Midbrain (tissue), 1 donor: ENCODE measurements at places on chromosomes 13 and 19.

DNA sequence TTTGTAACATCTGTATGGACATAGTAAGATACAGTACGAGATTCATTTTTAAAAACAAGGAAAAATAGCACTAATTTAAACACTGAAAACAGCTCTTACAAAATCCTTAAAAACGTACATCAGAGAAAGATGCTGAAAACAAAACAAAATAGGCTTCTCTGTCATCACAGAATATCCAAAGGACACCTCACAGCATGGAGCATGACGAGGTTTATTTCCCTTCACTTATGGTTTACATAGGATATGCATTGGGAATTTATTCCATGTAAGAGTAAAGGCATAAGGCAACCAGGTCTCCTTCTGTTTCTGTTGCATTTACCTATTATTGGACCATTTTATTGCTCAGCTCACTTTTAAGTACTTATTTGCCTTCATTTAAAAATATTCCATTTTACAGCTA lies 3.0 kb downstream of the KCTD12 start:
- no peak for DNase-seq

- no peak for DNase-seq
Observed at GRCh38 chr19:3398900-3399278, 32.5 kb downstream of the NFIC start.

DNA sequence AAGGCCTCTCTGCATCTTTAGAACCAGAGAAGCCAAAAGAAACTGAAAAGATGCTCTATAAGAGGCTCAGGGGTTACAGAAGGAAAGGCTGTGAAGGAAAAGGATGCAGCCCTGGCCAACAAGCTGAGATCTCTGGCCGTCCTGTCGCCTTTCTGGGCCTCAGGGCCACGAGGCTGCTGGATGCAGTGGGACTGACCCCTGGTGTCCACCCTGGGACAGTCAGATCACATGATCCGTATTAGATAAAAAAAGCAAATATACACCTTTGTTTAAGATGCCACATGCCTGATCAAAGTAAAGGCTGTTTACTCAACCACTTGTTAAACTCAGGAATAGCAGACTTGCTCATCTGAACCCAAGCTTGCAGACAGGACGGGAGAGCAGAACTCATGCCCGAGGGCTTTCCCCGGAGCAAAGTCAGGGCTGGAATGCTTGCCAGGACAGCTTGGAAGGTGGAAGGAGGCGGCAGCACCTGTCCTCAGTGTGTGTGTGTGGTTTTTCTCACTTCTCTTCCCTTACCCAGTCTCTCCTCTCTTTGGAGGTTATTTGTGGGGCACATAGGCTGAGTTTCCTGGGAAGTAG lies 206.5 kb upstream of the TSHZ3 start:
- no peak for DNase-seq

GRCh38 chr13:80894917-80895316 lies 554.0 kb upstream of the SPRY2 start:
- no peak for DNase-seq

DNA sequence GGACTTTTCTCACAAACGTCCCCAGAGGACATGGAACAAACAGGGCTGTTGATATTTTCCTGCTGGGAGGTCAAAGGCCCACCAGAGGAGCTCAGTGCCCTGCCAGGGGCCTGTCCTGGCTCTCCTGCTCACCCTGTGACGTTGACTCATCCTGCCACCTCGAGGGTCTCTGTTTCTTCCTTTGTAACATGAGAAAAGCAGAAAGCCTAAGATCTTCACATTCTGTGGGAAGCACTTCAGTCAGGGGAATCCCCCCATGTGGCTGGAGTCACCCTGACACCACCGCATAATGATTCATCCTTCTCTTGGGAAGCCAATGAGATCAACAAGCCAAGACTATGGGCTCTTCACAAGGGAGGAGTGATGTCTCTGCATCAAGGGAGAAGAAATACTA lies 147.9 kb downstream of the KATNAL1 start:
- DNase-seq, result no peak

- DNase-seq, result no peak
Observed at GRCh38 chr13:30158774-30159445, 148.4 kb downstream of the KATNAL1 start.

DNA sequence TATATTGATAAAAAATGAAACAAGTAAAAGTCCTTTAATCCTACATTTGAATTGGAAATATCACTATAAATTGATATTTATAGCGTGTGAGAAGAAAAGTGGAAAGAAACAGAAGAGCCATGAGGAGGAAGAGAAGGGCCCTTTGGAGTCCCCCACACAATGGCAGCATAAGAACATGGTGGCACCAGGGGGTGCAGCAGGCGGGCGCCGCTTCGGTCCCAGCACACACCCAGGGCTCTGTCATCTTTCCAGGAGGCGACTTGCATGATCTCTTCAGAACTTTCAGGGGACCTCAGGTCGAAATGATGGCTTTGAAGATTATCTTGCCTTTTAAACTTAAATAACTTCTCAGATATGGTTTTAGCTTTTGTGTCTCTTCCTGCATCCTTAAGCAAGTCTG lies 91.8 kb downstream of the TUBGCP3 start:
- DNase-seq, result no peak

DNA sequence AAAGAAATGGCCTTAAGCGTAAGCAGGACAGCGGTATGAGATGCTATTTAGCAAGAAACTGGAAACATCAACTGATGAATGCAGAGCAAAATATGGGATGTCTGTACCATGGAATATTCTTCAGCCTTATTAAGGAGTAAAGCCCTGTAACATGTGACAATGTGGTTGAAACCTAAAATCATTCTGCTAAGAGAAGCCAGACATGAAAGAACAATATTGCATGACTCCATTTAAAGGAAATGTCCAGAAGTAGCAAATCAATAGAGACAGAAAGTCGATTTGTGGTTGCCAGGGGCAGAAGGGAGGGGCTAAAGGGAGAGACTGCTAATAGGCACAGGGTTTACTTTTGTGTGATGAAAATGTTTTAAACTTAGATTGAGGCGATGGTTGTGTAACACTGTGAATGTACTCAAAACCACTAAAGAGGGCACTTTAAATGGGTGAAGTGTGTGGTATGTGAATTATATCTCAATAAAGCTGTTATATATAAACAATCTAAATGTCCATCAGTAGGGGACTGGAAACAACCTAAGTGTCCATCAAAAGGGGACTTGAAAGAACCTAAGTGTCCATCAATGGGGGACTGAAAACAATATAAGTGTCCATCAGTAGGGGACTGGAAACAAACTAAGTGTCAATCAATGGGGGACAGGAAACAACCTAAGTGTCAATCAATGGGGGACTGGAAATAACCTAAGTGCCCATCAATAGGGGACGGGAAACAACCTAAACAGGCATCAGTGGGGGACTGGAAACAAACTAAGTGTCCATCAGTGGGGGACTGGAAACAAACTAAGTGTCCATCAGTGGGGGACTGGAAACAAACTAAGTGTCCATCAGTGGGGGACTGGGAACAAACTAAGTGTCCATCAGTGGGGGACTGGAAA lies 45.4 kb downstream of the CCL25 start:
- no peak for DNase-seq

DNA sequence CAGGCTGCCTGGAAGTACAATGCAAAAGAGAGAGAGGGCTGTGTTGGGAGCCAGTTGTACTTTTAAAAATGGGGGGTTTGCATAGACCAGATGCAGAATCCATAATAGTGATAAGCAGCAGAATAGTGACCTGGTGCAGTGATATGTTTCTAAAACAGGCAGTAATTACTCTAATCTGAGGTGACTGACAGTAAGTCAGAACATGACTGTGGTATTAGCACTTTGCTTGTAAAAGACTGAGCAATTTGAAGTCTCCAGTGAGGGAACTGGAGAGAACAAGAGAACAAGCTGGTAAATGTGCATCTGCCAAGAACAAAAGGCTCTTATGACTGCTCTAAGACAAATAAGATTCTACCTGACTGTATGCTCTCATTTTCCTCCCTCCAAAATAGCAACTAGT lies 383.4 kb downstream of the ITGBL1 start:
- no peak for DNase-seq

GRCh38 chr19:30269638-30270037 lies 102.5 kb upstream of the ZNF536 start:
- no peak for DNase-seq

GRCh38 chr19:3459089-3459881 lies 21.0 kb downstream of the SMIM24 start:
- DNase-seq, result peak; percentile 57

DNA sequence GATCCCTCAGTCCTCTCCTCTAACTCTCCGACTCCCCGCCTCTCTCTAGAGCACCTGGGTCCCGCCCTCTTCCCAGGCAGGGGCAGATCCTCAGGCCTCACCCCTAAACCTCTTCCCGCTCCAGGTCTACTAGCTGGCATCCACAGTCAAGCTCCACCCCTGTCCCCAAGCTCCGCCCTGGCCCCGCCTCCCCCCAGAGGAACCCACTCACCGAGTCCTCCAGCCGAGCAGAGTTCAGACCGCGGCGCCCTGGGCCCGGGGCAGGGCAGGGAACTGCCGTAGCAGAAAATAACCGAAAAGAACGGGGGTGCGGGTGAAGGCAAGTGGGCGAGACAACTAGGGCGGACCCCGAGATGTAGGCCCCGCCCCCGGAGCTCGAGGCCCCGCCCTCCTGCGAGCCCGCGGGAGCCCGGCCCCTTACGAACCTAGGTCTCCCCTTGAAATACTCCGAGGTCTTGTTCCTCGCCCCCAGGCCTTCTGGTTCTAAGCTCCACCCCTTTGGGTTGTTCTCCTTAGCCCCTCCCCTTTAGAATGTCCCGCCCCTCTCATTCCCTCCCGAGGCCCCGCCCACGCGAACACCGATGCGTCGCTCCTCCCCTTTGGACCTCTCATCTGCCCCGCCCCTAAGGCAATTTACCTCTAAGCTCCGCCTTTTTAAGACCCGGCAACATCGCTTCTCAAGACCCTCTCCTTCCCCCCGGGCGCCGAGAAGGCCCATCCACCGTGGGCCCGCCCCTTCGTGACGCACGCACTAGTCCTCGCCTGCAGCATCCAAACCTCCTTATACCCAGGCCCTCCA lies at the start of gene GGN:
Gene GGN (minus strand): TSS at position 485 of the 799 bp plus-strand sequence. CDS start 773 bp downstream, outside the sequence.
- DNase-seq, result peak; percentile 73

- DNase-seq, result no peak
Observed at GRCh38 chr13:28623782-28624706, 34.9 kb upstream of the POMP start.

DNA sequence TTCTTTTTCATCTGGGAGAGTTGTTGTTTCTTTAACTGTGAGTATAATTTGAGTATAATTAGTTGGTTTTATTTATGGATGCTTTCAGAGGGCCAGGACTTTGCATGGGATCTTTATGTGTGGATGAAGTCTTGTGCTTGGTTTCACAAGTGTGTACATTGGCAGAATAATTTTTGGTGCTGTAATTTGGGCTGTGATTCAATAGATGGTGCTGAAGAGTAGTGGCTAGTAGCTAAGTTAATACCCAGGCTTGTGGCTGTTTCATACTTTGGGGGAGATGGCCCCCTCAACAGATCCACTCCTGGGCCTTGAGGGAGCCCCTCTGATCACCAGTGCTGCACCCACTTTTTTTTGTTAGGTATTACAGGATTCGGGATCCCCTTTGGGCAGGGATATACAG lies 1142.4 kb downstream of the SLITRK1 start:
- no peak for DNase-seq

GRCh38 chr13:109401307-109401706 lies 385.1 kb downstream of the IRS2 start:
- no peak for DNase-seq

DNA sequence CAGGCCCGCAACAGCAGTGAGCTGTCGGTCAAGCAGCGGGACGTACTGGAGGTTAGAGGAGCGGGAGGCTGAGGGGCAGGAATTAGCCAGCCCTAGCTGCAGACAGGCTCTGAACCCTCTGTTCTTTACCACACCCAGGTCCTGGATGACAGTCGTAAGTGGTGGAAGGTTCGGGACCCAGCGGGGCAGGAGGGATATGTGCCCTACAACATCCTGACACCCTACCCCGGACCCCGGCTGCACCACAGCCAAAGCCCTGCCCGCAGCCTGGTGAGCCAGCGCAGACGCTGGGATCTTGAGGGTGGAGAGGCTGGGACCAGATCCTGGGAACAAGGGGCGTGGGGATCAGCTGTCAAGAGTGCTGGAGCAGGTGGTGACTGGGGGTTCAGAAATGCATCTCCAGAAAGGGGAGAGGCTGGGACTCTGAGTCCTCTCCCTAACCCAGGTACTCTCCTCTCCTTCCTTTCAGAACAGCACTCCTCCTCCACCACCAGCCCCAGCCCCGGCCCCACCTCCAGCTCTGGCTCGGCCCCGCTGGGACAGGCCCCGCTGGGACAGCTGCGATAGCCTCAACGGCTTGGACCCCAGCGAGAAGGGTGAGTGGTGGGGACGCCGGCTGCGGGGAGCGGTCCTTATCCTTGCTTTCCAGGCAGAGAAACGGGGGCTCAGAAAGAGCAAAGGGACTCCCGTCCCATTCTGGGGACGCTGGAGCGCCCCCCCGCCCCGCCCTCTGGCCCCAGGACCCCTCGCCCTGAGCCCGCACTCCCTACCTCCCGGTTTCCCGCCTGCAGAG lies 10.4 kb downstream of the EPS8L1 start:
- DNase-seq, result no peak

GRCh38 chr19:18868380-18869022 lies 27.5 kb downstream of the CERS1 start:
- no peak for DNase-seq

DNA sequence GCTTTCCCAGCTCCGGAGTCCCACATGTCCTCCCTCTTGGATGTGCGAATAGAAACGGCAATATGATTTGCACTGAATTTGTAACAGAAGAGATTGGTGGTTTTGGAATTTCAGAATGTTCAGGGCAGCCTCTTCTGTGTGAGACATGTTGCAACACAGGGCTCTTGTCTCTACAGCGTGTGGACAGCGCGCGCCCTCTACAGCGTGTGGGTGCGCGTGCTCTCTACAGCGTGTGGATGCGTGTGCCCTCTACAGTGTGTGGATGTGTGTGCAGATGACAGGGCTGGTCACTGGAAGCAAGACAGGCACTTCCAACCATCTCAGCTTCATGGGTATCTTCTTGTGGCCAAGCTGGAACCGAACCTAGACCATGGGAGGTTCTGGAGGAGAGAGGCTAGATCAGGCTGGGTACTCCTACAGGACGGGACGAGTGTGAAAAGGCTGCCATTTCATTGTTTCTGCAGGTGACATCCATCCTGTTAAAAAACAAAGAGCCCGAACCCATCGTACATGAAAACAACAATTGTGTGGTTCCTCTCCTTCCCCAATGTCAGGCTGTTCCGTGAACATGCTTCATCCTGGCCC lies 78.4 kb downstream of the TEX29 start:
- DNase-seq, result no peak

GRCh38 chr19:23787106-23787505 lies 28.4 kb upstream of the ZNF681 start:
- DNase-seq, result no peak

DNA sequence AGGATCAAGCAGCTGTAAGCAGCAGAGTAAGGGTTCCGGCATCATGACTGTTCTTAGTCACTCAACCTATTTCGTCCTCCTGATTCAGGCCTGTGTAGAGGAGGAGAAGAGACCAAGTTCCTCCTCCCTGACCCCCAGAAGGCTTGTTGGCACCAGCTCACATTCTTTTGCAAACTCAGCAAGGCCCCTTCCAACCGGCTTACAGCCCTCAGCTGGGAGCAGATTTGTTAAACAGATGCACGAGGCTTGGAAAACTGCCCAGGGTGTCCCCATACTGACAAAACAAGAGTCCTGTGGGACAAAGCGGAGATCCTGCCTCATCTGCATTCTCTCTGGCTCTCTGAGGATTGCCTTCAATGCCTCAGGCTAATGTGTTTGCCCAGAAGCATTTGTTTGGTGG lies 113.2 kb upstream of the SOX21 start:
- DNase-seq, result peak; percentile 74
